ENCODE measurements at places on chromosomes 12 and 14. TPM values are rescaled to one million over a fixed set of nuclear protein-coding genes. Genes with fewer than 3 reads are reported as not detected.

- no peak for DNase-seq
Measured at GRCh38 chr14:73780391-73780790, 66.2 kb upstream of the PNMA1 start.

DNA sequence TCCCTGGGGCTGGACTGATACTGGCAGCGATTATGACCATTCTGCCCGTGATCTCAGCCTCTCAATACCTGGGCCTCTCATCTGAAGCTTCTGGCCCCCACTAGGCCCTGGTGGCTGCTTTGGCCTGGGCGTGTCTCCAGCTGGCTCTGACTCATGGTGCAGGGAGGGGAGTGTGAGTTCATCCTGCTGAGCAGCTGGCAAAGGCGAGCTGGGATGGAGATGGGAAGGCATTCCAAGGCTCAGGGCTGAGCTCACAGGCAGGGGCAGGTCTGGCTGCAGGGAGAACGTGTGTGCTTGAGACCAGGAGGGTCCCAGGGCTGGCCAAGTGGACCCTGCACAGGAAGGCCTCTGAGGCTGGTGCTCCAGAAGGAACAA, 221.8 kb downstream of the TMEM121 start:
- no peak for DNase-seq

- DNase-seq: no peak
Measured at GRCh38 chr12:110243227-110243626, 37.8 kb upstream of the ATP2A2 start.

DNA sequence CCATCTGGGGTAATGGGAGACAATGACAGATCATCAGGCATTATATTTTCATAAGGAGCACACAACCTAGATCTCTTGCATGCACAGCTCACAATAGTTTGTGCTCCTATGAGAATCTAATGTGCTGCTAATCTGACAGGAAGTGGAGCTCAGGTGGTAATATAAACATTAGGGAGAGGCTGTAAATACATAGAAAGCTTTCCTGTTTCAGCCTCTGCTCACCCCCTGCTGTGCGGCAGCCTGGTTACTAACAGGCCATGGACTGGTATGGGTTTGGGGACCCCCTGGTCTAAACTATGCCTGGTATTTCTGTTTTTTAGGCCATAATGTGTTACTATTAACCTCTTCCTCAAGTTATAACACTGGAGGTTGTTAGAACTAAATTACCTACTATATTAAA, 1373.7 kb downstream of the LRFN5 start:
- DNase-seq: no peak

DNA sequence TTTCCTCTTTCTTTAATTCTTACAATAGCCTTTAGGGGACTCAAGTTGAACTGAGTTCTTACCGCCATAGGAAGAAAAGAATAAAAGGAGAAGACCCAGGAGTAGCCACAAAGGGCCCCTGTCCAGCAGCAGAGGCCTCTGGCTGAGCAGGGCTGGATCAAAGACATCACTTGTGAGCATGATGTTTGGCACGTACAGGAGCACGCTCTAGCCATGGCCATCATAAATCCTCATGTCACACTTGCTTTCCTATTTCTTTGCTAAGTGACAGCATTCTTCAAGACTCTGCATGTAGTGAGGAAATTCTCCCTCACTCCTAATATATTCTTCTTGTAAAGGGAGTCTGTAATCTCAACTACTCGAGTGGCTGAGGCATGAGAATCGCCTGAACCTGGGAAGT, 15.7 kb downstream of the CLEC4C start:
- no peak for DNase-seq

- no peak for DNase-seq
Measured at GRCh38 chr12:112907415-112908157, 824 bp downstream of the OAS1 start.

- no peak for DNase-seq
Measured at GRCh38 chr12:127070515-127071157, 1196.3 kb upstream of the TMEM132C start.

- no peak for DNase-seq
Measured at GRCh38 chr14:76268047-76268431, 107.9 kb upstream of the ESRRB start.

DNA sequence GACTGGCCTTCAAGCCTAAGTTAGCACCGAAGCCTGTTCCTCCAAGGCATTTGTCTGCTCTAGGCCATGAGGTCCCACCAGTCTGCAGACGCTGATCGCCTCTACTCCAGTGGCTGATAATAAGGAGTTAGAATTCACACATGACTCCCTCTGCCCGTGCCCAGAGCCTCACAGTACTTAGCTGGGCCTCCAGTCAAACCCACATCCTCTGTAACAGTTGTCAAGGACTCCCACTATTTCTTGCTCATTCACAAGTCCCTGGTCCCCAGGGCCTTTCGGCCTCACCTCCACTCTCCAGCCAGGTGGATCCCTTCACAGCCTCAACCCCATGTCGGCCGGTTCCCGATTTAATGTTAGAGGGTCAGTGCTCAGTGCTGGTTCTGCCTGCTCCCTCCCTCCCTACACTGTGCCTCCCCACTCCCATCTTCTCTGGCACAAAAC, 6.3 kb upstream of the KRT5 start:
- DNase-seq: peak; percentile 18

DNA sequence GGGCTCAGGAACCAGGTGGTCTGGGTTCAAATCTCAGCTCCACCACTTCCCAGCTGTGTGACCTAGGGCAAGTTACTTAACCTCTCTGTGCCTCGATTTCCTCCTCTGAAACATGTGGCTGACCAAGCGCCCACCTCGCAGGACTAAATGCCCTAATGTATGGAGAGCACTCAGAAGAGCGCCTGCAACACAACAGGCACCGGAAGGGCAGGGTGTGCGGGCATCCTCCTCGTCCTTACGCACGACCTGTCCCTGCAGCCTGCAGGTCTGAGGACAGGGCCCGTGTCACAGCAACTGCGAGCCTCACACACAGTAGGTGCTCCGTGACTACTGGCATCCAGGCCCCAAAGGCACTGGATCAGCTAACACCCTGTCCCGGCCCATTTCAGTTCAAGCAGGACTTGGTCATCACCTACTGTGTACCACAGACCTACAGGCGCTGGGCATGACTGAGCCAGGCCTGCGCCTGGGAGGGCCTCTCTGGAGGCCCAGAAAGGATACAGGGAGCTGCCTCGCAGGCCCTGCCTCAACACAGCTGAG, 131.5 kb downstream of the NCOR2 start:
- no peak for DNase-seq

DNA sequence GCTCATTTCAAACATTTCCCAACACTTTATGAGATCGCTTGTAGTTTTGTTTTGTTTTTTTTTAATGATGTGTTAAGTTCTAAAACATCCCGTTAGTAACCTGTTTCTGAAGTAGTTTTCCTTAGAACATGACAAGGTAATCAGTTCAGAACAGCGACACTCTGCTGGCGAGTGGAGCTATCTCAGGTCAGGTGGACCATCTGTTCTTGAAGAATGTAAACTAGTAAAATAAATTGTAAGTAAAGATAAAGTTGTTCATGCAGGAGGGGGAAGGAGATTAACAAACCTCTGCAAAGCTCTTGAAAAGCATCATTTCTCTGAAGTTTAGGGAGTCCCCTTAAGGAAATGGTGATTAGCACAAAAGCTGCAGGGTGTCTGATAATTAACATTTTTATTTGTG, 71.9 kb upstream of the DACT1 start:
- no peak for DNase-seq

GRCh38 chr12:14774074-14774905, 29.0 kb downstream of the WBP11 start:
- peak; percentile 95 for DNase-seq

GRCh38 chr12:1608713-1609119, 14.3 kb upstream of the FBXL14 start:
- no peak for DNase-seq

- no peak for DNase-seq
Measured at GRCh38 chr12:25718081-25718731, 165.1 kb upstream of the LMNTD1 start.

- no peak for DNase-seq
Measured at GRCh38 chr12:99223579-99223978, 424.0 kb upstream of the GARIN6 start.

GRCh38 chr14:26400373-26400772, 197.5 kb downstream of the NOVA1 start:
- DNase-seq: no peak

DNA sequence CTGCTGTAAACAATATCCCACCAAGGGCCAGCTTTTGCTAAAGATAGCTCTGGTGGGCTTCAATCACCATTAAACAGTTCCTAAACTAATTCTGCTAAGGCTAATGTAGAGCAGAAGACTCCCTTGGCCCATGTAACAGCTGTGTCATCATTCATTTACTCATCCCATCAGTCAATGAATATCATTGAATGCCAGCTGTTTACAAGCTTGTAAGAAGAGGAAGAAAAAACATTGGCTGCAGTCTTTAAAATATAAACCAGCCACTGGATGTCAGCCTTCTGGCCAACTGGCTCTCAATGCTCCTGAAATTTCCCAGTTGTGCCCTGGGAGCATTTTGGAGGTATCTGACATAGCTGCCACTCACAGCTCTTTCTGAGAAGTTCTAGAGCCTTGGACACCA, 18.0 kb upstream of the MAP3K9 start:
- DNase-seq: no peak

- no peak for DNase-seq
Measured at GRCh38 chr12:97182769-97183168, 275.7 kb downstream of the NEDD1 start.

- DNase-seq: no peak
Measured at GRCh38 chr12:41576925-41577324, 388.8 kb downstream of the PDZRN4 start.

- no peak for DNase-seq
Measured at GRCh38 chr12:14356147-14356546, 9.3 kb upstream of the ATF7IP start.

DNA sequence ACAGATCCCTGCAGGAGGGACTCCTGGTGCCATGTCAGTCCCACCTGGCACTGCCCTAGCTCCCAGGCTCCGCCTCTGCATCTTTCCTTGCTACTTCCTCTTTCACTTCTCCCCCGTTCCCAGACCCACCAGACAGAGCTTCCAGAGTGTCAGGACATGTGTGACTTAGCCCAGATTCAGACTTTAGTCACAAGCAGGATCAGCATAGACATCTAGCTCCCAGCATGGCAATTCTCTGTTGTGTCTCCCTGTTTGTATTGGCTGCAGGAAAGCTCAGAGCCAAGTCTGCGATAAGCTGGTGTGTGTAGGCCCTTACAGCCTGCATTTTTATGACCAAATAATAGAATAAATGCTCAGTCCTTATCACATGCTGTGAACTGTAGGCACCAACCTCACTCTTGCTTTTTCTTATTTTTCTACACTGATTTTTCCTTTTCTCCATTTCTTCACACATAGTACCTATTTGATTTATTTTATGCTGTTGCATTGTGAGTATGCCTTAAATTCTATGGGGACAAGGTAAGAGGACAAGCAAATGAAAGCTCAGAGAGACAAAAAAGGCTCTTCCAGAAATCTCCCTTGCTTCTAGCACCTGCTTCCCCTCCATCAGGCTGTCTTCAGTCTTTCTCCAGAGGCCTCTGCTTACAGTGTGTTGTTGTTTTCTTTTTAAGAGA, 5.9 kb downstream of the DHRS2 start:
- no peak for DNase-seq

- DNase-seq: no peak
Measured at GRCh38 chr14:100777818-100778525, 47.9 kb upstream of the MEG3 start.

- DNase-seq: no peak
Measured at GRCh38 chr14:22896760-22897159, 13.7 kb downstream of the REM2 start.

DNA sequence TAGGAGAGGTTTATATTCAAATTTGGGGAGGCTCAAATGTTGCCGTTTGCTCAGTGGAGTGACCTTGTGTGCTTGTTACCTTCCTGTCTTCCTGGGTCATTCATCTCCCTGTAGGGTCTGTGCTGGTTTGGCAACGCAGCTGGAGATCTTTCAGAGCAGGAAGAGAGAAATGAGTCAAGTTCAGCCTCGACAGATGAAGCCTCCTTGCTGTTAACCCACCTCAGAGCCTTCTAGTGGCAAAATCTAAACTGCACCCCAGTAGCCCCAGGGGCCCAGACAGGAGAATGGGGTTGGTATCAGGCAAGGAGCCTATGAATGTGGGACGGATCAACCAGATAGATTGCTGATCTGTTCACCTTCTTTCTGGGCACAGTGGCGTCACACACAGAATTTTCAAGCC, 999.3 kb downstream of the VRK1 start:
- no peak for DNase-seq

The ANKRD33 gene
- not detected for total RNA-seq

The COL2A1 gene
- total RNA-seq: 0.08 TPM

The SYNE2 gene
- total RNA-seq: 46.8 TPM

The MIP gene
- total RNA-seq: 0.60 TPM

The YEATS4 gene
- 3.4 TPM for total RNA-seq

The GUCY2C gene
- total RNA-seq: not detected

The RHNO1 gene
- 1.8 TPM for total RNA-seq

The DHRS2 gene
- 6.2 TPM for total RNA-seq

The LRTM2 gene
- total RNA-seq: not detected

The DLK1 gene
- total RNA-seq: 1.3 TPM

The PTPRO gene
- 0.58 TPM for total RNA-seq

The PRH2 gene
- total RNA-seq: not detected
